ENCODE measurements at places on chromosomes 3 and 15. TPM values are rescaled to one million over a fixed set of nuclear protein-coding genes. Genes with fewer than 3 reads are reported as not detected.

Gene CLDN16
- not detected for total RNA-seq

Gene NSUN3
- total RNA-seq = 21.5 TPM

Gene TCAIM
- total RNA-seq = 13.7 TPM

Gene PRICKLE2
- total RNA-seq = 0.34 TPM

Gene OTOL1
- total RNA-seq = not detected

Gene WNT7A
- total RNA-seq = not detected

Gene HRG
- total RNA-seq = not detected
